Effector CD8-positive, alpha-beta T cell (primary cell): ENCODE measurements at places on chromosomes 4 and X.

- no peak for DNase-seq
Observed at GRCh38 chr4:83283181-83283580, 1.4 kb downstream of the COQ2 start.

DNA sequence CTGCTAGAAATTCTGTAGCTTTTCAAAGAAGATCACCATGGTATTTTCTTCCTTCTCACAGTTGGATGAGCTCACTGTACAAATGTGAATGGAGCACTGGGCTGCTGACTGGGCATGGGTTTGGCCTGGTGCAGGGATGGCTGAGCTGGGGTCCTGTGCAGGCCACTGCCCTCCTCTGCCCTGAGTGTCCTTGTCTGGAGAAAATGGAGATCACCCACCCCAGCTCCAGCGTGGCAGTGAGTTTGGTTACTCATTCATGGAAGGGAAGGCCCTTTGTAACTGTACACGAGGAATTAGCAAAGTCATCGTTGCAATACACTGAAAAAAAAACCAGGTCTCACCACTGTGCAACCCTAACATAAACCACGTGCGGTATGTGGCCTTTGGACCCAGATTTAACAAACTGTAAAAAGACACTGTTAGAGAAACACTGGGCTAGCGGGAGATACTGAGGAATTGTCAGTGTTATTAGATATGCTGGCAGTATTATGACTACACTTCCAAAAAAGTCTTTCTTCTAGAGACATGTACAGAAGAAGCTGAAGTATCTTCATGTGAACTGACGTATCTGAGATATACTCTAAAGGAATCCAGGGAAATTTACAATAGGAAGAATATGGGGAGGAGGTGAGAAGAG lies 16.1 kb upstream of the TBC1D14 start:
- DNase-seq, result no peak

DNA sequence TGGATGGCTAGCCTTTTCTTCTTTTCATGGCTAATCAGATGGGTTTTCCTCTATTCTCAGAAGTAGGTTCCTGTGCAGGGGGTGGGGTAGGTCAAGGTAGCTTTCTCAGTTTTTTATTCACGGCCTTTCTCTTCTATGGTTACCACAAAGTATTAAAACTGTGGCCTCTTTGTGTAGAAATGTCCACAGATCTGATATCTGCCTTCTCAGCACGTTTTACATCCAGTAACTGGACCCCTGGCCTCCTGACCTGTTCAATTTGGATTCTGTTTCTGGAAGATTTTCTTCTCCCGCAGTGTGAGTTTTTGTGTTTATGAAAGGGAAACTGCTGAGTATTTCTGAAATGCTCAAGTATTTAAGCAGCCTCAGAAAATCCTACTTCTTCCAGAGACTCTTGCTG lies 688.5 kb downstream of the RAPGEF2 start:
- no peak for DNase-seq

DNA sequence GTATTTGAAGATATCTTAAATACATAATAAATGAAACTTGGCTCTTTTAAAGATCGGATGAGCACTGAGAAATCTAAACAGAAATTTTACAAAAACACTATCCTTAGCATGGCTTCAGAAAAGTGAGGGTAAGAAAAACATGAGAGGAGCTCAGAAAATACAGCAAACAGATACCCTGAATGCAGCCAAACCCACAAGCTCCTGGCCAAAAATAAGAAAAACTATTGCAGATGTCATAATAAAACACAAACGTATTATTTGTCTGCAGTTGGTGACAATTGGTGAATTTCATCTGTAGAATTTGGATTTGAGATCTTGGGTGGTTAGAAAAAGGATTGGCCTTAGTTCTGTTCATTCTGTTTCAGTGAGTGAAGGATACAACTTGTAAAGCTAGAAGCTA lies 603.9 kb downstream of the INPP4B start:
- DNase-seq, result no peak

DNA sequence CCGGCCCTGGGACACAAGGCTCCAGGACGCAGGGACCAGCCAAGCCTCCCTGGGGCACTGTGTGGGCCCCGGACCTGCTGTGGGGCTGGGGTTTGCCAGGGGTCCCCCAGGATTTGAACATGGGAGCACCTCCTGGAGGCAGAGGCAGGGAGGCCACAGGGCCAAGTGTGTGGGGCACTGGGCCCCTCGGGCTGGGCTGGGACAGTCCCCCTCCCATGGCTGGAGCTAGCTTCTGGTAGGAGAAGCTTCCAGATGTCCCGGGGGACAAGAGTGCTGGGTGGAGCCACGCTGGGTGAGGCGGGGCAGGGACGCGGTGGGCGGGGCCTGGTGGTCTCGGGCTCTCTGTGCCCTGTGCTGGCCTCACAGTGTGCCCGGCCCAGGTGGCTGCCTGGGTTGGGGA lies 18.6 kb downstream of the FGFRL1 start:
- DNase-seq, result no peak

- DNase-seq, result no peak
Observed at GRCh38 chr4:158253350-158253980, 43.2 kb downstream of the TMEM144 start.
